ENCODE measurements at places on chromosomes 12 and 14. TPM values are rescaled to one million over a fixed set of nuclear protein-coding genes. Genes with fewer than 3 reads are reported as not detected.

DNA sequence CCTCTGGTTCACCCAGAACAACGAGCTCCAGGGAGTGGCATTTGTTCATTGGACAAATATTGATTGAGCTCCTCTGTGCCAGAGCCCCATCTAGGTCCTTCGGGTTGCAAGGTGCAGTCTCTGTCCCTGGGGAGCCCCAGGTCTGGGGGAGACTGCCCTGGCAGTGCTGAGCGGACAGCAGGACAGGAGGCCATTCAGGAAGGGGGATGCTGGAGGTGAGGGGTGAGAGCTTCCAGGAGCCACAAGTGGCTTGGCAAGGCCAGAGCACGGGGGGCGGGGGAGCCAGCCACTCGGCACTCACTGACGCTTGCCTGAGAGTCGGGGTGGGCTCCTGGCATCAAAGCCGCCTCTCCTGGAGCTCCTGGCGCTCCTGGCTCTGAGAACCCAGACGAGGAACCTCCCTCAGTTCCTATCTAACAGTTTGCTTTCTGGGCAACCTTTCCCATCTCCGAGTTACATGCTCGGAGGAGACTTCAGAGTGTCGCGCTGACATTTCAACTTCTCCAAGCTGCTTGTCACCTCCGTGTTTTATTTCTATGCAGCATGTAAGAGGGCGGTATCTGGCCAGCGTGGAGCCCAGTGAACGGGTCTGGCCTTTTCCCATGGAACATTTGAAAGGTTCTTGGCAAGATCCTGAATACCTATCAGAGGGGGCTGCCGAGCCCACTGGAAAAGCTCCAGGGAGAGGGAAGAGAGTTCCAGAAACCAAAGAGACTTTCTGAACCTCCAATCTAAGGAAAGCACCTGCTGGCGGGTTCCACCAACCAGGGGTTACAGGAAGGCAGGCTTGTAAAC lies 62.0 kb upstream of the BCL11B start:
- DNase-seq: no peak

DNA sequence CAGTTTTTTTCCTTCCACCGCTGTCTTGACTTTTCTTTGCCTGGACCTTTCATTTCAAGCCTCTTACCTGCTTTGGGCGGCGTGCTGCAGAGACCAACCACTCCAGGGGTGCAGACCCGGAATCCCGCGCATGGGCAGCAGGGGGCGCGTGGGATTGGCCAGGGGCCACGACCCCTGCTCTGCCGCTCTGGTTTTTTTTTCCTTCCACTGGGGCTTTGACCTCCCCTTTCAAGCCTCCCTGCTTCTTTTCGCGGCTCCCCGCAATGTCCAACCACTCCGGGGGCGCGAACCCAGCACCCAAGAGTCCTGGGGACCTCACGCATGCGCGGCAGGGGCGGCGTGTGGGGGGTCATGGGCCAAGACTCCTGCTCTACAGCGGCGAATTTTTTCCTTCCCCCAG lies 325.1 kb downstream of the ALG10 start:
- no peak for DNase-seq

DNA sequence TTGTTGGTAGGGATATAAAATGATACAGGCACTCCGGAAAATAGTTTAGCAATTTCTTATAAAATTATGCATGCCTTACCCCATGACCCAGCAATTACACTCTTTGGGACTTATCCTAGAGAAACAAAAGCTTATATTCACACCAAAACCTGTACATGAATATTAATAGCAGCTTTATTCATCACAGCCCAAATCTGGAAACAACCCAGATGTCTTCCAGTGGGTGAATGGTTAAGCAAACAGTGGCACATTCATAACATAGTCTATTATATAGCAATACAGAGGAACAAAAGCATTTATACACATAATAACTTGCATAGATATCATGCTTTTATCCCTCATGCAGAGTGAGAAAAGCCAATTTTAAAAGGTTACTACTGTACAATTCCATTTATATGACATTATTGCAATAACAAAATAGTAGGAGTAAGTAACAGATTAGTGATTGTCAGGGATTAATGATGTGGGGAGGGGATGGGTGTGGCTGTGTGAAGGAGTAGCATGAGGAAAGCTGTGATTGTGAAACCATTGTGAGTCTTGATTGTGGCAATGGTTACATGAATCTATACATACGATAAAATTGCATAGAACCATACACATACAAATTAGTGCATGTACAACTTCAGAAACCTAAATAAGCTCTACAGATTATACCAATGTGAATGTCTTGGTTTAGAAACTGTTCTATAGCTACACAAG lies 363.1 kb upstream of the OR4E1 start:
- DNase-seq: no peak

DNA sequence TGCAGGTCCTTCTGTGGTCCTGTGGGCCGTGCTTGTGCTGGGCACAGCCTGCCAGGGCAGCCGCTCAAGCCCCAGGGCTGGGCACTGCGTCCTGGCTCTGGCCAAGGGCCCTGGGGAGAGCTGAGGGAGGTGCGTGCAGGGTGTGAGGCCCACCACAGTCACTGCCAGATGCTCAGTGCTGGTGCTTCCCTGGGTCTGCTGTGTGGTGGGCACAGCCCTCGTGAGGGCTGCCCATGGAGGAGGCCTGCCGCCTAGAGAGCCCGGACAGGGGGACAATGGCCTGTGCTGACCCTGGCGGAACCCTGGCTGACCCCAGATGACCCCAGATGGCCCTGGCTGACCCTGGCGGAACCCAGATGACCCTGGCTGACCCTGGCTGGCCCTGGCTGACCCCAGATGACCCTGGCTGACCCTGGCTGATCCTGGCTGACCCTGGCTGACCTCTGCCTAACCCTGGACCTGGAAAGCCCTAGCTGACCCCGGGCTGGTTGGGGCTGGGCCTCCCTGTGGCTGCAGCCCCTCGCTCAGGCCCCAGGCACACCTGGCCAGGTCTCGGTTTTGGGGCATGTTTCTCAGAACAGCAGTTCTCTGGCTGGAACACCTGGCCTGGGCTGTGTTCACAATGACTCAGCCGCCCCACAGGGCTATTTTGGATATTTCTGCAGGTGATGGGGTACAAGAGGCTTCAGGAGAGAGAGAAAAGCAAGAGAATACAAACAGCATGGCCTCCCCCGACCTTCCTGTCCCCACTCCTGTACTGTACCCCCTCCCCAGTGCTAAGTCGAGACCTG lies 55.4 kb downstream of the TMEM121 start:
- DNase-seq: no peak

DNA sequence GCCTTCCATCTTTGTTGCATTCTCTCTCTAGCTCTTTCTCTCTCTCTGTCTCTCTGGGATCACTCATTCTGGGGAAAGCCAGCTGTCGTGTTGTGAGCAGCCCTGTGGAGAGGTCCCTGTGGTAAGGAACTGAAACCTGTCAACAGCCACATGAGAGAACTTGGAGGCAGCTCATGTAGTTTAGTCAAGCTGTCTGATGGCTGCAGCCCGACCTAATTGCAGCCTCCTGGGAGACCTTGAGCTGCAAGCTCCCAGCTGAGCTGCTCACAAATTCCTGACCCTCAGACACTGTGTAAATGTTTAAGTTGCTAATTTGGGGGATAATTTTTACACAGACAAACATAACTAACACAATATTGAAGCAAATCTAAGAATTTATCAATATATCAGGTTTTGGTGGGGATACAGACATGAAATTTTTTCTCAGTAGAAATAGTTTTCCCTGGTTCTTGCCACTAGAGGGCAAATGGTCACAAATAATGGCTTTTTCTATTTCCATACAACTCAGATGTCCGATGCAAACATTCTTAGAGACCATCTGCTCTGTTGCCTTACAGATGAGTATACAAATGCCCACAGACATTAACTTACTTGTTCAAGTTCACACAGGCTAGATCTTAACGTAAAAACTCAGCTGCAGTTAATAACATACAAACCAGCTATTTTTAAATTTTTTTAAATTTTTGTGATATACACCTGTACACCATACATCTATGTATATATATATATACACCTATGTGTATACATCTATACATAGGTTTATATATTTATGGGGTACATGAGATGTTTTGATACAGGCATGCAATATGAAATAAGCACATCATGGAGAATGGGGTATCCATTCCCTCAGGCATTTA lies 15.5 kb upstream of the KRR1 start:
- DNase-seq: peak; percentile 33

POTEG gene
- not detected for total RNA-seq

DNA sequence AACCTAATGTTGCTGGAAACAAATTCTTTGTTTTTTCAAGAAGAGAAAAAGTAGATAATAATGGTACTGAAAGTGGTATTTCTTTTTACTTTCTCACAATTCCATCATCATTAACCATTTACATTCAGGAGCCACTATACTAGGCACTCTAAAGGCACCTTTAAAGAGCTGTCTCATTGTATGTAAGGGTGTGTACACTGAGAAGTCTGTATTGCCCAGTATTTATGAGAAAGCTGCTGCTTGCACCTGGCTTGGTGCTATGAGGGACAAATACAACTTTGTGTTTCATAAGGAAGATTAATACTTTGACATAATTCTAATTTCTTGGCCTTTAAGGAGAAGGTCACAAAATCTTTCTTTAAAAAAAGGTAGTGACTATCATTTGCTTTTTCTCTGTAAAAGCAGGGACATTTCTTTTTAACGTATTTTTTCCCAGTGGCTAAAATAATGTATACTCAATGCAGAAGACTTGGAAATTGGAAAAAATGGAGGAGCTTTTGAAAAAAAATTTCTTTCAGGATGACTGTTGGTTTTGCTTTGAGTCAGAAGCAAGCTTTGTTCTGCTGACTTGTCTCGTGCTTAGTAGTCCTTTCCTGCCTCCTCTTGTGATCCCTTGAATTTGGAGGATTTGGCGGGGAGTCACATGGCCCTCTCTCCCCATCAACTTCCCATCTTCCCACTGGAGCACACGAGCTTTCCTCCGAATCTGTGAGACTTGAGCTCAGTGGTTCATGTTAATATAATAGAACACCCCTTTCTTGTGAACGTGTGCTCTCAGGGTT lies 50.1 kb downstream of the RASSF3 start:
- no peak for DNase-seq

GLS2 gene
- 2.6 TPM for total RNA-seq

DNA sequence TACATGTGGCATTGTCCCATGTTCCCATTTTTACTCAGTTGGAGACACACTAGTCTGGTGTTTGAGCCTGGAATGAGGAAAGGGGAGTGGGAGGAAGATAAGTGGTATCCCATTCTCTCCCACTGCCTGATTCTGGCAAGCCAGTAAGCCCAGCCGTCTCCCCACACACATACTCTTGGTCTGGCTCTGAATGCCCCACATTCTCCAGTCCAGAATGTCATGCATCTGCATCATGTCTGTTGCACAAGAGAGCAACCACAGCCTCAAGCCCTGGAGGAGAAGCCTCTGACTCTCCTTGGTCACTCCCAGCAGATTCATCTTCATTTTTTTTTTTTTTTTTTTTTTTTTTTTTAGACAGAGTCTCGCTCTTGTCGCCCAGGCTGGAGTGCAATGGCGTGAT lies 48.0 kb downstream of the DRAM1 start:
- no peak for DNase-seq

- peak; percentile 92 for DNase-seq
Measured at GRCh38 chr12:45268672-45269411, 52.9 kb downstream of the ANO6 start.

DNA sequence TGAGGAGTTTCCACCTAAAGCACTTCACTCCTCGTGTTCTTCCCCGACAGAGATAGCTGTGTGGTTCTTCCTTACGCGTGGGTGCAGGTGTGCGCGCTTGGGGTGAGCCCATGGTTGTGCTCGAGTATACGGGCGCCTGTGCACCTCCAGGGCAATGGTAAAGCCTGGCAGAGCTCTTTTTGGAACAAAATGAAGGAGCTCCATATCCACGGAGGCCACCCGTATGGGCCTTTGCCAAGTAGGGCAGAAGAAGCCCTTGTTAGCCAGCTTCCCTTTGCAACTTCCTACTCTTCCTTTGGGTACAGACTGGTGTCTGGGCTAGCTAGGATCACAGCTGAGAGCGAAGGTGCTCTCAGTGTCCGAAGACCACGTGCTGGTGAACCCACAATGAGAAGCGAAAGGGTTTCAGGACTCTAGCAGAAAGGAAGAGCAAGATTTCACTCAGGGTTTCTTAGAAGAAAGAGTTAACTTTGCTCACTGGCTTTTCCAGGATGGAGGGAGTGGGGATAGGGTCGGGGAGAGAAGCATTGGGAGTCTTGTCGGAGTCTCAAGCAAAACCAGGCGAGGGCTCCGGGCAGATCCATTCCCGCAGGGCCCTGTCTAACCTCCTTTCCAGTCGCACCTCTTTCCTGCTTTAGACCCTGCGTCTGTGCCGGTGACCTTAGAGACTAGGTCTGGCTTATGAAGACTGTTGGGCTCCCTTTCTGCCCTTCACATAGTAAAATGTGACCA lies 960 bp upstream of the LRFN5 start:
- peak; percentile 77 for DNase-seq

DNA sequence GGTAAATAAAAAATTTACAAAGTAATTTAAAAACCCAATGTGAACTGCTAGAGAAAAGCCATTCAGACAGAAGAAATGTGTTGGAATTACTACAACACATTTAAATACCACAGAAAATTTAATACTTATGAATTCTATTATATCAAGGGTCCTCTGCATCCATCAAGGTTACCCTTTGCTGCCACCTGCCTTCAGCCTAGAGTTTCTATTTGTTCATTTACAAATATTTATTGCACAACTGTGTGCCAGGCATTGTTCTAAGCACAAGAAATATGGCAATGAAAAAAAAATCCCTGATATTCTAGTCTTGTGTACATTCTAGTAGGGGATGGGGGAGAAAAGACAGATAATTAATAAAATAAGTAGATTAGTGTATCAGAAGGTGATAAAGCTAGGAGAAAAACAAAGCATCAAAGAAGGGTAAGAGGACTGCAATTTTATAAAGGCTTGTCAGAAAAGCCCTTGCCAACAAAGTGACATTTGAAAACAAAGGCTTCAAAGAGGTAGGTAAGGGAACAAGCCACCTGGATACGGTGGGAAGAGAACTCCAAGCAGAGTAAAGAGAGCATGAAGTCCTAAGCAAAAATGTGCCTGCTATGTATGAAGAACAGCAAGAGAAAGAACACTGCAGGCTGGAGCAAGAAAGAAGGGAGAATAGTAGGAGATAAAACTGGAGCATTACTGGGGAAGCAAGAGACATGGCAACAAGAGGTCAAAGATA lies 59.1 kb upstream of the SLC6A13 start:
- DNase-seq: peak; percentile 42

Measured in lung (tissue), 17 donors.